ENCODE measurements at places on chromosomes 1 and 21.
A peak's percentile ranks its signal among the peaks of the same experiment; 100 is the strongest.

GRCh38 chr1:147472966-147473732 is 68.2 kb upstream of the BCL9 start:
- DNase-seq = no peak

GRCh38 chr1:77582905-77583304 is 99.6 kb downstream of the ZZZ3 start:
- no peak for DNase-seq

- peak; percentile 45 for DNase-seq
Observed at GRCh38 chr1:115317101-115318012, 20.7 kb downstream of the NGF start.

GRCh38 chr1:228340686-228341449 is 65.8 kb downstream of the TRIM11 start:
- DNase-seq = no peak

DNA sequence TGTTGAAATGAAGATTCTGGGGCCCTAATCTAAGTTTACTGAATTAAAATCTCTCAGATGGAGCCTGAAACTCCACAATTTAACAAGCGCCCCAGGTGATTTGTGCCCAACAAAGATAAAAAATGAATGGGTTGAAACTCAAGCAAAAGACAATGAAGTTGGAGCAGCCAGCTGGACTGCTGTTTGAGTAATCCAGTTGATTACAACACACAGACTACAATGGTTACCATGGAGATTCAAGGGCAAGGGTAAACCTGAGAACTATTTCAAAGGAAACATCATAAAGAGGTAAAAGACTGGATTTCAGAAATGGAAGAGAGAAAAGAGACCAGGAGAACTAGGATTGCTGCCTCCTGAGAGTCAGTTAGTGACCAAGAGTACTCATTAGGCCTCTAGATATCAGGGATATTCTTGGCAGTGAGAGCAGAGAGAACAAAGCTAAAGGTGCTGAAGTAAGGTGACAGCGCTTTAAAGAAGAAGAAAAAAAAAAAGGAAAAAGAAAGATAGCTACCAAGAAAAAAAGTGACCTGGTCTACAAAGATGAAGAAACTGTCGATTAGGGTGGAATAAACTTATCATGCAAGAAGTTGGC is 44.5 kb downstream of the LRRC53 start:
- DNase-seq = peak; percentile 36

DNA sequence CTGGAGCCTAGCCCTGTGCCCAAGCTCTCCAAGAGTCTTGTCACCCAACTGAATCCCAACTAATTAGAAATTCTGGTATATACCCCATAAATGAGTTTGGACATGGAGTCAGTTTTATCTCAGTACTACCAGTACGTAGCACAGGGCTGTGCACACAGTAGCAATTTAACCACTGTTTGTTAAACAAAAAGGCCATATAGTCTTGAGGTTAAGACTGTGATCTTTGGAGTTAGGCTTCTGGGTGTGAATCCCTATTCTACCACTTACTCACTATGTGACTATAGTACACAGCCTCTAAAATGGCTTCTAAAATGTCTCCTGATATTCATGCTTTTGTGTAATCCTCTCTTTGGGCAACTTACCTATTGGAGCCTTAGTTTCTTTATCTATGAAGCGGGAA is 48.2 kb downstream of the RAB3B start:
- DNase-seq = no peak

DNA sequence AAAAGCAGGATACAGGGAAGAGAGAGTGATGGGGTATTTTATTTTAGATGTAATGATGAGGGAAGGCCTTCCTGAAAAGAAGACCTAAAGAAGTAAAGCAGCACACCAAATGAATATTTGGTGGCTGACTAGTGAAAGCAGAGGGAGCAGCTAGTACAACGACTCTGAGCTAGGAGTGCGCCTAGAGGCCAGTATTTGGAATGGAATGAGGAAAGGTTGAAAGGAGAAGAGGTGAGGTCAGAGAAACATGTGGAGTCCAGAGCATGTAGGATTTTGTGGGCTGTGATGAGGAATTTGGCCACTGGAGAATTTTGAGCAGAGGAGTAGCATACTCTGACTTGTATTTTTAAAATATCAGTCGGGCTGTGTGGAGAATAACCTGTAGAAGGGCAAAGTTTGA is 11.8 kb upstream of the RPL5 start:
- peak; percentile 37 for DNase-seq

- DNase-seq = peak; percentile 46
Observed at GRCh38 chr1:154765970-154766369, 104.1 kb downstream of the KCNN3 start.

- DNase-seq = no peak
Observed at GRCh38 chr1:121566346-121566745, 381.6 kb downstream of the SRGAP2C start.

DNA sequence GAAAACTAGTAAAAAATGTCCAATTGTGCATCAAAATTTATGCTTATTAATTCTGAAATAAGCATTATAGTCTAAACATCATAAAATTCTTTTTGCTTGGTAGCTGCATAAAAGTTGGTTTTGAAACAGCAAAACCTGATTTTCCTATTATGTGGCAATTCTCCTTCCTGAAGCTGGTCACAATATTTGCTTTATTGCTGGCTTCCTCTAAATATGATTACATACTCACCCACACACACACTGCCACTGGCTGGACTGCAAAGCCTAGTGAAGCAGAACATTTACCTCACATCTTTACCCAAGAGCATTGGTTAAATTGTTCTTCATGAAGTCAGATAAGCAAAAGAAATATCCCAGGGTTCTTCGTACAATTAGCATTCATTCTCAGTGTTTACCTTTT is 103.0 kb downstream of the NR5A2 start:
- DNase-seq = peak; percentile 66

DNA sequence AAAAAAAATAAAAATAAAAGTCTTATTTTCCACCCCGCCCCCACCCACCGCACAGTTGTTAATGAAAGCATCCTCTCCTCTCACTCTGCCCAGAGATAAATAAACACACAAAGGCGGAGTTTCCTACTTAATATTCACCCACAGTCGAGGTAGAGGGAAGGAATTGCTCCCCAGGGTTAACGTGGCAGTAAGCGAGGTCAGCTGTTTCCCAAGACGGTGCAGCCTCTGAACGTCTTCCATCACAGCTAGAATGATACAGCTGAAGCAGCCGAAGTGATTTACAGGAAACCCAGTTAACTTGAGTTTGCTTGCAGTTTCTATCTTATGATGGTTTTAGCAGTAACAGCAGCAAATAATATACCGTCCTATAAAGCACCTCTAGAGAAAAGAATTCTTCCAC is 283.9 kb downstream of the PBX1 start:
- no peak for DNase-seq

- DNase-seq = no peak
Observed at GRCh38 chr1:51310871-51311613, 19.3 kb downstream of the TTC39A start.

DNA sequence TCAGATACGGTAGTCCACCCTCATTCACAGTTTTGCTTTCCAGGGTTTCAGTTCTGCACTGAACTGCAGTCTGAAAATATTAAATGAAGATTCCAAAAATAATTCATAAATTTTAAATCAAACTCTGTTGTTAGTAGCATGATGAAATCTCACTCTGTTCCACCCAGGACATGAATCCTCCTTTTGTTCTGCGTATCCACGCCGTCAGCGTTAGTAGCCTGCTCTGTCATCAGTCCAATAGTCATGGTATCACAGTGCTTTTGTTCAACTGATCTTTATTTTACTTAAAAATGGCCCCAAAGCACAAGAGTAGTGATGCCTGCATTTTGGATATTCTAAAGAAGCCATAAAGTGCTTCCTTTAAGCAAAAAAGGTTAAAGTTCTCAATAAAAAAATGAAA is 23.9 kb downstream of the CHD1L start:
- no peak for DNase-seq

- DNase-seq = peak; percentile 13
Observed at GRCh38 chr21:33007747-33008146, 18.0 kb upstream of the OLIG2 start.

- DNase-seq = no peak
Observed at GRCh38 chr1:21123287-21123948, 53.3 kb downstream of the EIF4G3 start.

DNA sequence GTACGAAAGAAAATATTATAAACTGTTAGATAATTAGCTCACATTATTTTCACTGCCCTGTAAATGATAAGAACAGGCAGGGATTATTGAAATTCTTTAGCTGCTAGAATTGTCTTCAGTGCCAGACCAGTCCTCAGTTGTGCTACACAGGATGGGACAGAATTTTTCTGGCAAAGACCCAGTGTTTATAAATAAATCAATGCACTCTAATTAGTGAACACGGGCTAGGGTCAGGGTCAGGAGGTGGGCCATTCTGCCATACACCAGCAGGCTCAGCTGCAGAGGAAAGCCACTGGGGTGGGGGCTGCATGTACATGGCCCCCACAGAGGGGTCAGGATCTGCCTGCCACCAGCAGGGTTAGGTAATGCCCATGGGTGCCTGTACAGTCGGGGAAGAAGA is 6.4 kb downstream of the BCAR3 start:
- DNase-seq = no peak

DNA sequence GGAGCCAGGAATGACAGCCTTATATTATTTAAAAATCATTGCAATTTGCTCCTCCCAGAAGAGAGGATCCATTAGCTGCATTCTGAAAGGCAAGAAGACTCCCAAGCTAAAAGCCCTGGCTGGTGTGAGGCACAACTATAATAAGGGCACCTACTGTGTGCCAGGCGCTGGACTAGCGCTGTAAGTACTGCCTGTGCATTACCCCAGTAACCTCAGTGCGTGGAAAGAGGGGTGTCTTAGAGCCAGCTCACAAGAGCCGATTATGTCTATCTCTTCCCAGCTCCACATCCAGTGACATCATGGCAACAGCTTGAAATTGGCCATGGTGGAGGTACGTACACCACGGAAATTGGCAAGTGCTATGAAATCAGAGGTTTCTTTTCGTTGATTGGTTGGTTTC is 141.7 kb upstream of the IRF2BP2 start:
- no peak for DNase-seq

- DNase-seq = no peak
Observed at GRCh38 chr1:24643363-24644099, 429 bp downstream of the SRRM1 start.

- DNase-seq = no peak
Observed at GRCh38 chr21:41974752-41975053, 20.9 kb upstream of the C2CD2 start.

DNA sequence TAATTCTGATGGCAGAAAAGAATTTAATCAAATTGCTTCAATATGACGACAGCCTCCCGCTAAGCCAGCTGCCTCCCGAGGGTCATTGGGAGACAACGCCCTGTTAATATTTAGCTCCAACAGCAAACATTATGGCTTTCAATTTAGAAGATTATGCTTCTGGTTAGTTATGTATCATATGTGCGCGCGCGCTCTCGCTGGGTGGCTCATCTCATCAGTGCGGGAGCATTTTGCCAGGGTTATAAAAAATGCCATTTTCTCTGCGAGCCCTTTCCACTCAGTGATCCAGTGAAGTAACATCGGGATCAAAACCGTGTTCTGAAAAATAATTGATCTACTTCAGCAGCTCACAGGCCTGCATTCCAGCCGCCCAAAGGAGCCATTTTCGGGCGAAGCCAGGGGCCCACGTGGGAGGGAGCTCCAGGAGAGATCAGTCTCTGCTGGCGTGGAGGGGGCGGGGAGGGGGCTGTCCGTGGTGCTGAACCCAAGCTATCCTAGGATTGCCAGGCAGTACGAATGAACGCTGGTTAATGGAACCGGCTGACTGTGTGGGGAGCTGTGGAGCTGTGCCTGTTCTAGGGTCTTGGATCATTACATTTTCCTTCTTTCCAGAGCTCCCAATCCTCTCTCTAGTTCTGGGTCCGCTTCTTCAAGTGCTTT is 219.1 kb upstream of the ZC3H12A start:
- DNase-seq = no peak

DNA sequence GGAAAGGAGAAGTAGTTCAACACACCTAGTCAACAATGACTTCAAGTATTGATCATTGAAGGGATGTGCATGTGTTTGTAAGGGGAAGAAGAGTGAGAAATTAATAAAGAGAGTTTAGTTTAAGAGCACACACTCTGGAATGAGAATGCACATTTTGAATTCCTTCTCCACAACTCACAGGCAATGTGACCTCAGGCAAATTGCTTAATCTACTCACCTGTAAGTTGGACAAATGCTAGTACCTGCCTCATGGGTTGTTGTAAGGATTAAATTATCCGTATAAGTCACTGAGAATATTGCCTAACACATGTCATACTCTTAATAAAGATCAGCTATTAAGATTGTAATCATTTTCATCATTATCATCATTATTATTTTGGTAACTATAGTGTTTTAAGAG is 204.0 kb upstream of the NFIA start:
- peak; percentile 92 for DNase-seq

GRCh38 chr1:54053745-54054437 is 483 bp downstream of the TCEANC2 start:
- peak; percentile 20 for DNase-seq

DNA sequence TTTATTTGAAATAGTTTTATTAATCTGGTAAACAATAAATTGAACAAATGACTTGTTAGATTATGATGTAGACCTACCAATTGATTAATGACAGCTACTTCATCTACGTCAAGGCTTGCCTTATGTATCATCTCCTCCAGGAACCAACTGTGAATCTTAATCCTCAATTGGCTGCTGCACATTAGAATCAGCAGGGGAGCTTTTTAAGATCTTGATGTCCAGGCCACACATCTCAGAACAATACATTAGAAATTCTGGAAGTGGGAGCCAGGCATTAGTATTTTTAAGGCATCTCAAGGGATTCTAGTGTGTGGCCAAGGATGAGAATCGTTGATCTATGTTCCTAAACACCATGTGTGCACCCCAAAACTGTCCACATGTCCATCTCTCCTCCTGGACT is 52.0 kb upstream of the LYPLAL1 start:
- no peak for DNase-seq

DNA sequence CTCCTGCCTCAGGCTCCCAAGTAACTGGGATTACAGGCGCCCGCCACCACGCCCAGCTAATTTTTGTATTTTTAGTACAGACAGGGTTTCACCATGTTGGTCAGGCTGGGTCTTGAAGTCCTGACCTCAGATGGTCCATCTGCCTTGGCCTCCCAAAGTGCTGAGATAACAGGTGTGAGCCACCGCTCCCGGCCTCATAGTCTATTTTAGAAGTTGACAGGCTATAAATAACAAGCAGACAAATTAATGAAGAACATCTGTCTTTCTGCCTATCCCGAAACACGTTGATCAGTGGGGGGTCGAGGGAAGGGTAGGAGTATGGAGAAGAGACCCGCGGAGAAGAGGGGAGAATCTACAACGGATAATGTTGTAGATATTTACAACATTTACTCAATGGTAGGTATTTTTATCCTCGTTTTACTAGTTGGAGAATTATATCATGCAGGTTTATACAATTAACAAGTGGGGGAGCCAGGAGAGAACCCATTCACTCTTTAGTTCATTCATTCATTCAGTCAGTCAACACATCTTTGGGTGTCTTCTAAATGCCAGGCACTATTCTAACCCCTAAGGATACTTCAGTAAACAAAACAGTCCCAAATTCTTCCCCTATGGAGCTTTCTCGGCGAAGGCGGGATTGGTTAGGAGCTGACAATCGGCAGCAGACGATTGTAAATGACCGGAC is 497 bp upstream of the IFNAR2 start:
- no peak for DNase-seq
